Retinal pigment epithelial cell (primary cell): ENCODE measurements at places on chromosomes 16 and 17.

GRCh38 chr17:70825321-70826125, 656.2 kb downstream of the KCNJ2 start:
- no peak for DNase-seq

DNA sequence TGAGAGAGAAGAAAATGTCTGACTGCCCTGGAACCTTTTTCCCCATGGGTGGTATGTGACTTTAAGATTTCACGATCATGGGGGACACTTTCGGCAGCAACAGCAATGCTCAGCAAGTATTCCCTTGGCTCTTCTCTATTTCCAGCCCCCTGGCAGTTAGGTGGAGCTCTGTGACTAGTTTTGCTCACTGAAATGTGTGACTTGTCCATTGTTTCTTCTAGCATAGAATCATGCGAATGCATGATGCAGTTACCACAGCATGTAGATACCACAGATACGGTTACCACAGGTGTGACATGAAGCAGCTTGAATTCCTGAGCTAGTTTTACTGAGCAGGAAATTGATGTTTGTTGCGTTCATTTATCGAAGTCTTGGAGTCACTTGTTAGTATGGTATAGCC, 1034.5 kb upstream of the EEF2KMT start:
- DNase-seq = no peak

DNA sequence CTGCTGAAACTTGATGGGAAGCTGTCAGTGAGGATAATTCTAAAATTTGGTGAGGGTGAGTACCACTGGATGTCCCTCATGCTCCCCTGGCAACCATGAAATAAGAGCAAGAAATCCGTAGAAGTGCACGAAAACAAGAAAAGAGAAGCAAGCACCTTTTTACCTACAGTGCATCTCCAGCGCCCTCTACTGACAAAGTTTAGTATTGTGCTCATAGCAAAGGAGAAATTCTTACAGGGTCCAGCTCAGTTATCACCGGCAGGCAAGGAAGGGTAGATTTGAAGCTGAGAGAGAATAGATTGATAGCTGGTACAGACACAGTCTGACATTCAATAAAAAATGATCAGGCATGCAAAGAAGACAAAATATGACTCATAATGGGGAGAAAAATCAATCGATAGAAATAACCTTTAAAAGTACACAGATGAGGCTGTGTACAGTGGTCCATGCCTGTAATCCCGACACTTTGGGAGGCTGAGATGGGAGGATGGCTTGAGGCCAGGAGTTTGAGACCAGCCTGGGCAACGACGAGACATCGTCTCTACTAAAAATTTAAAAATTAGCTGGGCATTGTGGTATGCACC, 28.3 kb upstream of the TEX2 start:
- no peak for DNase-seq

DNA sequence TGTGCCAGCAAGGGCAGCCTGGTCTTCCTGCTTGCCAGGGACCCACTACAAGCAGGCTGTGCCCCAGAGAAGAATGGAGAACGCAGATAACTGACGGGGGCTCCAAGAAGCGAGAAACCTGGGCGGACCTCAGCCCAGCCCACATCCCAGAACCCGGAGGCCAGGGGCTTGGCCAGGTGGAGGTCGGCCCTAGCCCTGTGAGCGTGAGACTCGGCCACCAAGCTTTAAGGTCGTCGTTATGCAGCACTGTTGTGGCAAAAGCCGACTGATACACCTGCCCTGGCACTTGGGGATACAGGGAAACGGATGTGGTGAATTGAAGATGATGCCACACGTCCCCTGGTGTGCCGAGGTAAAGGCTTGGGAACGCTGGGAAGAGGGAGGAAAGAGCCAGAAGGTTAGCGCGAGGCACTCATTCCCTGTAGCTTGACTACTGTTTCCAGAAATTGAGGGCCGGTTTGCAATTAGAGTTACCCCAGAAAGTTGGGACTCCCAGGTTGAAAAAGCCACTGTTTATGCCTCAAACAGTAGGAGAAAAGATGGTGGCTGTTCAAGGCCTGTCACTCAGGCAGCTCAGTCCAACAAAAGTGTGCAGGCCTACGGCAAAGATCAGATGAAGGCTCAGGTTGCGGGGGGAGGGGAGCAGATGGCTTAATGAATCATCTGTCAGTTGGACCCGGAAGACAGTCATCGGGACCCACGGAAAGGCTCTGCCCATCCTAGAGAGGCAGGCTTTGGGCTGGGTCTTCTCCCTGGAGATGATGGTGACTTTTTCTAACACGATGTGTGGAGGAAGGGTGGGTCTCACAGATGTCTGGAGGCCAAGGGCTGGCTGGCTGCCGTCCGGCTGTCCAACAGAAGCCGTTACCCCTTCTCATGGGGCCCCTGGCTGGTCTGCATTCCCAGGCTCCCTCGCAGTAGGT, 45.6 kb upstream of the BAHCC1 start:
- no peak for DNase-seq

- DNase-seq = no peak
Observed at GRCh38 chr17:3440451-3440850, 6.8 kb upstream of the OR1E2 start.

DNA sequence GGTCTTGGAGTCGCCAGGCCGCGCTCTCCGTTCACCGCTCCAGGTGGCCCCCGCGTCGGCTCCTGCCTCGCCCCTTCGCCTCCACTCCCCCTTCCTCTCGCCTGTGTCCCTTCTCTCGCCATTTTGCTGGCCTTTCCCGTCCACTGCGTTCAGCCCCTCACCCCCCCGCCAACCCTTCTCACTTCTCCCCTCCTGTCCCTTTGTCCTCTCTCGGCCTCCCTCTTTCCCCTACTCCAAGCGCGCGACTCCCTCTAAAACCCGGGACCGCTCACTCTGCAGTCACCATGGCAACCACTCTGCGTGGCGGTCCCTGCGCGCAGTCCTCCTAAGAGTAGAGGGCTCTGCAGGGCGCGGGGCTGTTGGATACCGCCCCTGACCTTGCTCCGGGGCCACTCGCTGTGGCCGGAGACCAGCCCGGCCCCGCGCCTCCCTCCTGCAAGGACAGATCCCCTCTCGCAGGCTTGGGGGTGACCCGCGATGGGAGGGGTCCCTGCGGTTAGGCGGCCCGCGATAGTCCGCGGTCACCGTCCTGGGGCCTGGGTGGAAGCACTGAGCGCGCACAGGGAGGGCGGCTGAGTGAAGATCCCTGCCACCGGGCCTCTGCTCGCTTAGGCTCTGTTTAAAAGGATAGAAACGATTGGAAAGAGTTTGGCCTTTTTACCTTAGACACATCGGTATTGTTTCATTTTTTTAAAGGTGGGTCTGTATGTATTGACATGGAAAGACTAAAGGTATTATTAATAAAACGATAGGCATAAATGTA, 454 bp downstream of the CCDC40 start:
- DNase-seq = no peak

GRCh38 chr16:31008149-31008548, 2.3 kb downstream of the STX1B start:
- no peak for DNase-seq

- no peak for DNase-seq
Observed at GRCh38 chr17:18257268-18257981, 1.1 kb downstream of the FLII start.
